ENCODE measurements at places on chromosomes 1 and 21.

GRCh38 chr1:243850452-243851256 lies 611 bp upstream of the AKT3 start:
- DNase-seq, result peak; percentile 78

GRCh38 chr1:176609556-176610408 lies 146.8 kb downstream of the PAPPA2 start:
- no peak for DNase-seq

GRCh38 chr1:11751087-11751486 lies 10.9 kb upstream of the C1orf167 start:
- DNase-seq, result no peak

DNA sequence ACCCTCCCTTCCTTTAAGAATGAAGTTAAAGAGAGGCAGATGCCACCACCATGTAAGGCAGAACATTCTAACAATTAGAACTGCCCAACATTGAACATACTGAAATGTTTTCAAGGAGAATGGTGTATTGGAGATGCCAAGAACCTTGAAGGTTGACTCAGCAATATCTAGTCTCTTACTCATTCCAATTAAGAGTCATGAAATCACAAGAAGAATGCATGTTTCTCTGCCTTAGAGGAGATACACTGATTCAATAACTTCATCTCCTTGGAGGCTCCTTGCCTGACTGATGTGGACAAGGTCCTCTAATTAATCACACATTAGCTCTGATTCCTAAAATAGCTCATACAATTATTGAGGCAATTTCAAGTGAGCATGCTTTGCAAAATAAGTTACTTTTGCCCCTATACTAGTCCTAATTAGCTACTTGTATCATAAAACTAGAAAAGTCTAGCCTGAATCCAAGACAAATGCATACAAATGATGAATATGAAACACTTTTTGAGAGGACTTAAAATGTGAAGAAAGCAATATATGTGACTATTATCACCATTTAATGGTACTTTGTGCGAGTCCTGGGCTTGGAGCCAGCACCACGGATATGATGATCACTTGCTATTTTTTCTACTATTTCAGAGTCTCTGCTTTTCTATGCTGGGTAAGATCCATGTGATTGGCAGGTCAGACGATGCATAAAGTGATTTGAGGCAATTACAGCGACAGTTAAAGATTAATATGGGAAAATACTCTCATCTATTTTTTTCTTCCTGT lies 114.5 kb downstream of the DSCAM start:
- no peak for DNase-seq

DNA sequence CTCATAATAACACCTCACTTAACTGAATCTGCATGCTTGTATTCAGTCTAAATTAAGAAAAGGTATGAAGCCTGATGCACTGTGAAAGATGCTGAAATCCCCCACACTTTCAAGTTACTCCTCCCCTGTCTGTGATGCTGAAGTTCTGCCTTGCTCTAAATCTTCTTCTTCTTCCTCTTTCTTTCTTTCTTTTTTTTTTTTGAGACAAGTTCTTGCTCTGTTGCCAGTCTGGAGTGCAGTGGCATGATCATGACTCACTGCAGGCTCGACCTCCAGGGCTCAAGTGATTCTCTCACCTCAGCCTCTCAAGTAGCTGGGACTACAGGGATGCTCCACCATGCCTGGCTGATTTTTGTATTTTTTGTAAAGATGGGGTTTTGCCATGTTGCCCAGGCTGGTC lies 231.0 kb upstream of the B3GALT2 start:
- DNase-seq, result peak; percentile 5

GRCh38 chr1:9849691-9850441 lies 26.1 kb upstream of the CLSTN1 start:
- DNase-seq, result peak; percentile 46

- DNase-seq, result no peak
These were observed 1119.5 kb downstream of the PLA2G4A start for GRCh38 chr1:187948170-187948794.

DNA sequence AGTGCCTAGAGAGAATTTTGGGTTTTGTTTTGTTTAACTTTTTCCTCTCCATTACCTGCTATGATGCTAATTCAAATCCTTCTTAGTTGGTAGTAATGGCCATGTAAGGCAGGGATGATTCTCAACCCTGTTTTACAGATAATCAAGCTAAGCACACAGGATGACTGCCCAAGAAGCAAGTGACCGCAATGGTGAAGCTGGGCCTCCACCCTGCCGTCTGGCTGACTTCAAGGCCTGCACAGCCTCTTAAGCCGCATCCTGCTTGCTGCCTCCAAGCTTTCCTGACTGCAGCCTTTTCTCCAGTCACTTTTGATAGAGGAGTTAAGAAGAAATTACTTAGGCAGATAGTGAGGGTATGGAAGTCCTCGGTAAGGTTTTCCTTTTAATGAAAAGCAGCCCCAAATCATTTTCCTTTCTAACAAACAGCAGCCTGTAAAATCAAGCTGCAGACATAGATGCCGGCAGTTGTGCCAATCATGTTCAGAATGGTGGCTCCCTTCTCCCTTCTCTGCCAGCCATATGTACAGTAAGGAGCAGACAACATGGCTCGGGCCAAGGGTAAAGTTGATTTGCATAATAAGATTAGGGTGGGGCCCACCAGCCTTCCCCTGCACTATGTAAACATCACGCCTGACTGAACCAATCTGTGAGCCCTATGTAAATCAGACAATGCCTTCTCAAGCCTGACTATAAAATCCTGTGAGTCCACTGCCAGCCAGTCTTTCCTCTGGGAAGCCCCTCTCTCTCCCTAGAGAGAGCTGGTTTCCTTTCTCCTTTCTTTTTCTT lies 8.8 kb upstream of the CTBS start:
- no peak for DNase-seq

- DNase-seq, result no peak
These were observed 11.9 kb upstream of the CPLANE2 start for GRCh38 chr1:16248603-16249516.

DNA sequence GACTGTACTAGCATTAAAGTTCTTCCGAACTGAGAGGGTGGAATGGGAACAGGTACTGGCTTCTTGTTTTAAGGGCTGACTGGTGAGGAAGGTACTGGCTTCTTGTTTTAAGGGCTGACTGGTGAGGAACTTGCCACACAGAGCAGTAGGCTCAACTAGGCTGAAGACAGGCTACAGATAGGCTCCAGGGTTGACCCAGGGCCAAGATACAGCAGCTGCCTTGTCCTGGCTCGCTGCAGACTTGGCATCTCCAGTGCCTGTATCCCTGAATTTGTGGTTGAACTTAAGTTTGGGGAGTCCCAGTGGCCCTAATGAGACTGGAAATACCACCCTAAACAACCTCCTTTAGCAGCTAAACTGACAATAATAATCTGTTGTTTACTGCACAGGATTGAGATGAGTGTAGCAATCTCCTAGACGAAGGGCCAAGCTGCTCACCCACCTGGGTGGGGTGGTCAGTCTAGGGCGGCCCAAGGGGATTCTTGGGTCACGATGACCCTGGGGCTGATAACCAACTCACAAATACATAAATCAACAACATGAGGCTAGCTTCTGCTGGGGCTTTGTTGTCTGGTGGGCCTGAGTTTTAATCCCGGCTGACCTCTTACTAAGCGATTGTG lies 227.1 kb downstream of the DISC1 start:
- no peak for DNase-seq

DNA sequence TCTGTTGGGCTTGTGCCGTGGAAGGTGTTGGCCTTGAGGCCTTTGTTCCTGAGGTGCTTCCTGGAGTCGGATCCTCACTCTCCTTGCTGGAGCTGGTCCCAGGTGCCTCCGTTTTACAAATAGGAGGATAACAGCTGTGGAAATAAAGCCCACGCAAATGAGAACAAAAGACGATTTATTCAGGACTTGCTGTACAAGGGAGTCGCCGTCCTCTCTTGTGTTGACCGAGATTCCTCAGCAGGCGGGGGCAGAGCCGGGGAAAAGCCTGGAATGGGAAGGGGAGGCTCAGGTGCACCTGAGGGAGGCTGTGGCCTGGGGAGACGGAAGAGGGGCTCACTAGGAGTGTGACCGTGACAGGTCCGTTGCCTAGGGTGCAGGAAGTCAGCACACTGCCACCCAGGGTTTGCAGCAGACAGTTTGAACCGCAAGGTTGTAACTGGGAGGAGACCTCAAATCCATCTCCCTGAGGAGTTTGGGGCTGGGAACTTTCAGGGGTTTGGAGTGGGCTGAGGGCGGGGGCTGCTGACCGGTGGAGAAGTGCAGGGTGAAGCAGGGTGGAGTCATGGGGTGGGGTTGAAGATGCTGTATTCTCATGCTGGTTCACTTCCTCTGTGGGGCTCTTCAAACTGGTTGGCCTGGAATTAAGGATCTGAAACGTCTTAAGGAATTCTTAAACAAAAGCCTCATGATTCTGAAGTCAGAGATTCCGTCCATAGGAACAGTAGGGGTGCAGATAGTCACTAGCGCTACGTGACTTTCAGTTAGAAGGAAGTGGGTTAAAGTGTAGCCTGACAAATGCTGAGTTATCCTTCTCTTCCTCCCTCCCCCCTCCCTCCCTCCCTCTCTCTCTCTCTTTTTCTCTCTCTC lies 2.6 kb upstream of the CSTB start:
- DNase-seq, result no peak

DNA sequence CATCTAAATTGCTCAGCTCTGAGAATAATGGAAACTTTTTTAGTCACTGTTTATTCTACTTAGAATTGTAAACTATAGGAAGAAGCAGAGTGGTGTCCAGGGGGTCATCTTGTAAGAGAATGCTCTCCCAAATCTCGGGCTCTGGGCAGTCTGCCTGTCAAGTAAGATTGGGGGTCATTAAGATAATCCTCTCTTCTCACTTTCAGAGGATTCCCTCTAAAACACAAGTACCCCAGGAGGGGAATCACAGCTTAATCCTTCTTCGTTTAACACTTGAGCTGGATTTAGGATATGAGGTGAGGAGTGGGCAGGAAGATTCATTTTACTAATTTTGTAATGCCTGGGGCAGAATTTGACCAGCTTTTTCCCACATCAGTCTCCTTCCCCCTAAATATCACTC lies 81.2 kb downstream of the RPS6KA1 start:
- DNase-seq, result no peak

DNA sequence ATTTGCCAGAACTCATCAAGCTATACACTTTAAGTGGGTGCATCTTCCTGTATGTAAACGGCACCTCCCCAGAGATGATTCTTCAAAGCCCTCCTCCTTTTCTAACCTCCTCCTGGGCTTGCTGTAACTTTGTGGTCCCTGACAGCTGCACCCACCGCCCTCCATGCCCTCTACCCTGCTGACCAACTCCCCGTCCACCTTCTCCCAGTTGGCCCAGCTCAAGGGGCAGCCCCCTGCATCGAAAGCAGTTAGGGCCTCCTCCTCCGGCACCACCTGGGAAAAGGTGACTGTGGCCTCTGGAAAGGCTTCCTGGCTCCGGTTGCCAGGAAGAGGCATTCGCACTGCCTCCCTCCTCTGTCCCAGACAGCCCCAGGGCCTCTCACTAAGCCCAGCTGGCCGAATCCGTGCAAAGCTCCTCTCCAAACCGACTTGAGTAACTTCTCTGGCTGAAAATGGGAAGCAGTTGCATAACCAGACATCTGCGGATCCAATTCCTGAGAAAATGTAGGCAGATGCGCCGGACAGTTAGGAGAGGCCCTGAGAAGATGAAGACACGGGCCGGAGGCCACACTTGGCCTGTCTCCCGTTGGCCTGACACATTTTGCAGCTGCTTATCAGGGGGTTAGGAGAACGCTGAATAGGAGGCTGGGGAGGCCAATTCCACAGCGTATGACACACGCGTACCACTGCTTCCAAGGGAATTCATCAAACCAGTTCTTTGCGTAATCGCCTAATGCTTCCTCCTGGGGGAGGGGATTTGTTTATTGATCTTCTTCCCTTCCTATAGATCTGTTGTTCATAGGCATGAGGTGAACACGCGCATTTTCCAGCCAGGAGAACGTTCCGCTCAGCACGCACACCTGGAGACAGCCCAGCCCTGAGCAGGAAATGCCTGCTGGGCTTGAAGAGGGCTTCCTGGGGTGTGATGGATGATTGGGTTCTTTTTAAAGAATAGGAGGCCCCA lies 48.7 kb upstream of the COL6A2 start:
- no peak for DNase-seq

- DNase-seq, result no peak
These were observed 113.4 kb downstream of the PTBP2 start for GRCh38 chr1:96834986-96835385.

DNA sequence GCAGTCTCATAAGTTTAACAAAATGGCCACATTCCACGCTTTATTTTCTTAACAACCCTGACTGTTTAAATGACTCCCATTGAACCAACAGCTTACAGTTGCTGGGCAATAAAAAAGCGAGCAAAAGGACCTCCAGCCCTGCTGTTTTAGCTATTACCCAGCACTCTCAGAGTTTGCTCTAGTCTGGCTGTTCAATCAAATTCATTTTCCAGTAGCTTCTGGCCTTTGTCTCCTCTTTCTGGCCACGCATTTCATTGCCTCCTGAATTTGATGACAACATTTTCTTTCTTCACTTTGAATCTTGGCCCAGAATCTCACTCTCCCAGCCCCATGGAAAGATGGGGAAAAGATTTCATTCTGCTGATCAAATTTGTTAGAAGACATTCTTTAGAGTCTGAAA lies 44.1 kb upstream of the DOCK7 start:
- no peak for DNase-seq

- no peak for DNase-seq
These were observed 4.6 kb downstream of the MAB21L3 start for GRCh38 chr1:116115476-116116439.

DNA sequence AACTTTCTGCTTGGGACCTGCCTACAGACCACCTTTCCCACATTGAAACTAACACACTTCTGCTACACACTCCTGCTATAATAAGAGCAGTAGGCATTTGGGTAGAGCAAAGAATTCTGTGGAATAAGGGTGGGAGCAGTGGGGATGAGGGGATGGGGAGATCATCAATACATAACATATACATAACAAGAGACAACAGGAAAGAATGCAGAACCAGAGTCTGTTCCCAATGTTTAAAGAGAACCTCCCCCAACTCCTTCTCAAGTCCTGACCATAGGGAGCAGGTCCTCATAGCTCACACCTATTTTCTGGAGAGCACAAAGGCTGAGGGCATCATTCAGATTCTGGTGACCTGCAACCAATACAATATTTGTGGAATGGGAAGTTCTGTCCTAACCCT lies 121.6 kb upstream of the BARHL2 start:
- no peak for DNase-seq

DNA sequence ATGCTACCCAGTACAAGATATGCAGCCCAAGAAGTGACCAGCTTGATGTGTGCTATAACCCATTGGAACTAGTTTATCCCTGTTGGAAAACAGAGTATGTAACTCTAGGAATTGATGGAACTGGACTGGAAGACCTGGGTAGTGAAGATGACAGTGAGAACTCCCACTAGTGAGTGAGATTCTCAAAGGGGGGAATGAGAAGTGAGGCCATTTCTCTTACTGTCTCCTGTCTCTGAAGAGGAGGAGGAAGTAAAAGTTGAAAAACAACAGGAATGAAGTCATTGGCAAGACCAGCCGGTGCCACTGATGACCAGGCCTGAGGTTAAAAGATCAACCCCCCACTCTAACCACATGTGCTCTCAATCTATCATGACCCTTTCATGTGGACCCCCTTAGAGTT lies 20.9 kb downstream of the PLA2G2F start:
- DNase-seq, result no peak
